Eye (tissue), 1 donor: ENCODE measurements at places on chromosomes 12 and 14.

GRCh38 chr12:52125476-52125900 lies 46.0 kb downstream of the SMIM41 start:
- DNase-seq: peak; percentile 43

GRCh38 chr12:54932691-54933090 lies 51.9 kb downstream of the TESPA1 start:
- no peak for DNase-seq

DNA sequence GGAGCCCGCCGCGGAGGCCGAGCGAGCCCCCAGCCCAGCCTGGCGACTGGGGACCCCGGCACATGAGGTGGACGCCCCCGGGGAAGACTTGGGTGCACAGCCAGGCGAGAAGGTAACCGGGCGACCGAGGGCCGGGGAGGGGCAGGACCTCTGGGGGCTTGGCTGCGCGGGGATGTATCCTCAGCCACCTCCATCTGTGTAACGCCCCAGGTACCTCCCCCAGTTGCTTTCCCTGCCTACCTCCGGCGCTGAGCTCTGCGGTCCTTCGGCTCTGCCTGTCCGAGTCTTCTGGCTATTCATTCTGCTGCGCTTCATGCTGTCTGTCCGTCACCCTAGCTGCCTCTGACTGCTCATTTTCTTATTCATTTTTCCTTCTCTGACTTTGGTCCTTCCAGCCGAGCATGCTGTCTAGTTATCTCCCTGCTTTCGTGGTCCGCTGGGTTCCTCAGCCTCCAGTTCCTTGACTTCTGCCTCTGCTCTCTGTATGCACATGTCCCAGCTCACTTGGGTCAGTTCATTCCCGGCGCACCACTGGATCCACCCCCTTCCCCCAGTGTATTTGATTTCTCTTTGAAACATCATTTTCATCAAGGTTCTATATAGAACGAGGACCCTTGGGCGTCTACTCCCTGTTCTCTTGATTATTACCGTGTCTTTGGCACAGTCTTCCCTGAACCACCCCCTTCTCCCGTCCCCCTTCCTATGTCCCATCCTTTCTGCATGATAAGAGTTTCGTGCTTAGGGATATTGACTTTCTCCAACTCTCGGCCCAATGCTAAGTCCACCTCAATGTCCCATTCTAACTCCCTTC lies 612 bp downstream of the PHC1 start:
- peak; percentile 77 for DNase-seq

GRCh38 chr14:90567991-90568390 lies 171.2 kb downstream of the CALM1 start:
- DNase-seq: no peak

DNA sequence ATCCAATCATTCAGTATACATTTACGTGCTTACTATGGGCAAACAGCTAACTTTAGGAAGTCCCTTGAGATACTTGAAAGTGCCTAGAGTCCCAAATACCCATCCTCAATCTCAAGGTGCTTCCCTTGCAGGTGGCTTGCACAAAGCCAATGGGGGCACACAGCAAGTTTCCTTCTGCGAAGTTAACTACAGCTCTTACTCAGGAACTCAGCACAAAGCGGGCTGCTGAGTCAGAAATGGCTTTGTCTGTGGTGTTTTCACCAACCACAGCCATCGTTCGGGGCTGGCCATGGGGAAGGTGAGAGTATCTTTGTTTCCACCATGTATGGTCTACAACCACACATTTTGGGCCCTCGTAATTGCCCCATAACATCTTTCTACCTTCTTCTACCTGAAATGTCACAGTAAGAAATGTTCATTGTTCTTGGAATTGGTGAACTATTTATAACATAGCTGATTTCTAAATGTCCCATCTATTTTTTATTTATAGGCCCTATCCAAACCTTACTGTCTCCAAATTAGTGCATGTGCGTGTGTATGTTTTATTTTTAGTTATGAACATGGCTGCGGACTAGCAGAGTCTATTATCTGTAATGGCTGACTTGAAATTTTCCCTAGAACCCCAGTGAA lies 13.9 kb downstream of the MFAP5 start:
- no peak for DNase-seq

DNA sequence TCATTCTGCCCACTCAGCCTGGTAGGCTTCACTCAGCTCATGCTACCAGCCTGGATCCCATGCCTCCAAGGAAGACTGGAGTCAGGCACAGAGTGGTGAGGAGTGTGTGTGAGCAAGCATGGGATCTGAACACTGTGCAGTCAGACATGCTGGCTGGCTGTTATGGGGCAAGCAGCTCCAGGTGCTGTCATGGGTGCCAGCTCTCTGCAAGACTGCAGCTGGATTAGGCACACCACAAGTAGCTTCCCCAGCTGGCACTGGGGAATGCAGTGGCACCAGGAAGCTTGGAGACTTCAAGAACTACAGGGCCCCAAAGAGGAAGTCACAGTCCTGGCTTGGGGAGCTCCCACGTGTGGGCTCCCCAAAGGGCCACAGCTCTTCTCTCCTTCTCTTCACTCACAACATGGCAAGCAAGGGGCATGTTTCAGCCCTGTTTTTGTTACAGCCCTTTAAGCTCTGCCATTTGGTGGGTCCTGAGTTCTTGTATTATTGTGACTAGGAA lies 202.5 kb downstream of the VRK1 start:
- no peak for DNase-seq

DNA sequence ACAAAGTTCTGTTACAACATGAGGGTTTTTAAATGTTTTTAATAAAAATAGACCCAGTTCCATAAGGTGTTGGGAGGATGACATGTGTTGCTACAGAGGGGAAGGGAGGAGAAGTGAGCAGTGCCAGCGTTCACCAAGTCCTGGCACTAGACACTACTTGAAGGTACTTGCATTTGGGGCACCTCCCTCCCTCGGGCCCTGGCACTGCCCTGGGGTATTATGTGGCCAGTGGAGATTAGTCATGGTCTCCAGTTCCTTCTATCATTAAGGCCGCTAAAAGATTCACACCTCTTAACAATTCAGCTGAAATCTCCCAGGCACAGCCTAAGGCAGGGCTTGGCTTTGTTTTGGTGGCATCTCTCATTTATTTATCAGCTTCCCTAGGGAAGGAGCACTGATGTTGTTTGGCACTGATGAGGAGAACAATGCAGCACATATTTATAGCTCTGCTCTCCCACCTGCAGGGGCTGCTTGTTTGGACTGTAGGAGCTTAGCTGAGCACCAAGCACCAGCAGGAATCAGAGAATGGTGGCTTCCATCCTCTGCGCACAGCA lies 155.5 kb upstream of the NTF3 start:
- no peak for DNase-seq

DNA sequence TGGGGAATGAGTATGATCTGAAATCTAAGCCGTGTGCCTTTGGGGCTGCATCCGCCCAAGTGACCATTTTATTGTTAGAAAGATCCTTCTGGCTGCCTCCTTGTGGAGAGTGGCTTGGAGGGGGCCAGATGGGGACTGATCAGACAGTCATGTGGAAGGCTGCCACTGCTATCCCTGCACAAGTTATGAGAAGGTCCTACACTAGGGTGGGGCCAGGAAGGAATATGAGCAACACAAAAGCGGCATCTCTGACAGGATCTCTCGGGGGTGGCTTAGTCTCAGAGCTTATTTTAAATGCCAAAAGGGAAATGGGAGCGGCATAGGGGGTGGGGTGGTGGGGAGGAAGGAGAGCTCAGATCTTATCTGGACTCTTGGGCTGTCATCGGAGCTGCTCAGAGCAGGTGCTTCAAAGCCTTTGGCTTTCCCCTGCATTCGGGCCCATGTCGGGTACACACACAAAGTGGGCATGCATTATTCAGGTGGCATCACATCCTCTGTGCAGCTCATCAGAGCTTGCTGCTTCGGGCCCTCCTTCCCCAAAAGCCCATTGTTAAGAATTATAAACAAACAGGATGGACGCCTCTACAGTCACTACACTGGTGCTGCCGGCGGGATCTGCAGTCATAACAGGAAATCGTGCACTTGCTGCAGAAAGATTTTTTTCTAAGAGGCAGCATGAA lies 805.4 kb downstream of the VRK1 start:
- DNase-seq: no peak

- no peak for DNase-seq
Measured at GRCh38 chr14:29062466-29062865, 295.9 kb downstream of the FOXG1 start.

GRCh38 chr12:79415746-79416435 lies 274.9 kb downstream of the PAWR start:
- DNase-seq: no peak

DNA sequence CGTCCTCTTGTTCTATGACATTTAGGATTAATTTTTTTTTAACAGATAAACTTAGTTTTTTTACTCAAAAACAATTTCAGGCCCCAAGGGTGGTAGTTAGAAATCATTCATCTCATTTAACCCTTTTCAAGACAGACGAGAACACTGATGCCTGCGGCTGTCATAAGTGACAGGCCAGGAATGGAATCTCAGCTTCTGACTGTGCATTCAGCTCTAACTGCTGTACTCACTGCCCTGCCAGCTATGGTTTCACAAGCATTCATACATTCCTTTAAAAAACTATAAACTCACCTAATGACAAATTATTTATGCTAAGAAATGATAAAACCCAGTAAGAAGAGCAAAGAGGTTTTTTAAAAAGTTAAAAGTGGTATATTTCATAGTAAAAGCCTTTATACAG lies 8.8 kb downstream of the DENND5B start:
- DNase-seq: no peak

- no peak for DNase-seq
Measured at GRCh38 chr14:68285421-68286179, 466.0 kb downstream of the RAD51B start.

DNA sequence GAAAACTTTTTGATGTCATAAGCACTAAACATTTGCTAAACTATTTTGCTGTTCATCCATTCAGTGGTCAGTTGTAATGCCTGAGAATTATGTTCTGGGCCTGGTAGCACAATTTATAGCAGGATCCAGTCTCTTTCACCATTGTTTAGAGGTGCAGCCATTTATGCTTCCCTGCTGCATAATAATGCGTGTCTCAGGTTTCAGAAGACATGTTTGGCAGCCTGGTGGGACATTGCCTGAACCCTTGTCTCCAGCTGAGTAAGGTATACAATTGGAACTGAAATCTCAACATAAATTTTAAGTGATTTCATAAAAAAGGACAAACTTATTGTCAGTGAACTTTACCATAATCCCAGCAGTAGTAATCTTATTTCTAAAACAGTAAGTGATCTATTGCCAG lies 94.8 kb downstream of the POLR3B start:
- no peak for DNase-seq

DNA sequence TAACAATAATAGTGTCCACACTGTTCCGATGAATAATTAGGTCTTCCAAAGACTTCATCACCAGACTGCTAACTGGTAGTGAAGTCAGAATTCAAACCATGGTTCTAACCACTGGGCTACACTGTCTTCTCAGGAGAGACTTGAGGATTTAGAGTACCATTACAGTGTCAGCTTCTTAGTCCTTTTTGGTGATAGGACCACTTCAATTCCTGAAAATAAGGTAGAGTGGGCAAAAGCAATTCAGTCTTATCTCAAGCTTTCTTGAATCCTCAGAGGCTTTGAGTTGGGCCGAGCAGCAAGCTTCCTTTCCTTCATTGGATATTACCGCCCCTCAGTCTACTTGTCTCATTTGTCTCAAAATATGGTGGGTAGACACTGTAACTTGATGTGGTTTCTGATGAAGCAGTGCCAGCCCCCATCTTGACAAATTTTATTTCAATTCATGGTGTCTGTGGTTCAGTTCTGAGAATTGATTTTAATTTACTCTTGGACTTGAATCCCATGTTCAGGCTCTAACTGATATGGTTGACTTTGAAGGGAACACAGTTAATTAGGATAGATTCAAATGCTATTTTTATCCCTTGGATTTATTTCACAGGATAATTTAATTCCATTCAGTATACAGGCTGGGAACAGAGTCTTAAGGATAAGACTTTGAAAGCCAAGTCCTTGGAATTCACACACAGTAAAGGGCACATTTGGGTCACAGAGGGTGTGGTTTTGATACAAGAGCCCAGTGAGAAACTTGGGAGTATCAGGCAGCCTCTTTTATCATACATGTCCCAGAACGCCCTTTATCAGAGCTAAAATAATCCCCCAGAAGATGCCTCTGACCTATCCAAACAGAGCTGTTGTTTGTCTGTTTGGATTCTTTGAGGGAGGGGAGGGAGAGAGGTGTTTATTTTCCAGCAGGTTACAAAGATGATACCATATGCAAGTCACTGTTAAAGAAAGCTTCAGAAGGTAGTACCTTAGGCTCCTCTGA lies 167.3 kb downstream of the PRKCH start:
- DNase-seq: no peak

- peak; percentile 94 for DNase-seq
Measured at GRCh38 chr12:120713861-120714482, 3.7 kb downstream of the UNC119B start.

- no peak for DNase-seq
Measured at GRCh38 chr12:95413576-95413975, 60.4 kb upstream of the METAP2 start.

- DNase-seq: no peak
Measured at GRCh38 chr14:22502007-22502406, 87.0 kb downstream of the DAD1 start.

DNA sequence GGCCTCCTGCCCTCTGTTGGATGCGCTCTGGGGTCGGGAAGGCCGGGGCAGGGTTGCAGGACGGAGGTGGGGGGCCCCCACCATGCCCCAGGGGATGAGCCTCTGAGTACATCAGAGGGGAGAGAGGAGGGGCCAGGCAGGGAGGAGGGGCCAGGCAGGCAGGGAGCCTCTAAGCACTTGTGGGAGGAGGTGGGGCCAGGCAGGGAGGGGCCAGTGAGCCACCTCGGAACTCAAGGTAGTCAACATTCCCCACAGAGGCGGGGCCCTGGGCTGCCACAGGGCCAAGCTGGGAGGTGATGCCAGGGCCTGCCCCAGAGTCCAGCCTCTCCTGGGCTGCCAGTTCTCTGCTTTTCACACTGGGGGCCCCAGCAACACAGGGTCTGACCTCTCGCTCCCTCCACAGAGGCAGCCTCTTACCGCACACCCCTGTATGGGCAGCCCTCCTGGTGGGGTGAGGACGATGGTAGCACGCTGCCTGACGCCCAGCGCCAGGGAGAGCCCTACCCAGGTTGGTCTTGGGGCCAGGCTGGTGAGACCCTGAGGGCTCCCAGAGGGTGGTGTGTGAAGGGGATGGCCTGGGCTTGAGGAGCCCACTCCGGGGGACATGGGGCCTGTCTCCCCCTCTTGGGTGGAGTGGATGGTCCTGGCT lies 17.4 kb downstream of the CEP170B start:
- peak; percentile 17 for DNase-seq

- DNase-seq: peak; percentile 95
Measured at GRCh38 chr14:60506985-60507829, 1.7 kb upstream of the SIX6 start.

DNA sequence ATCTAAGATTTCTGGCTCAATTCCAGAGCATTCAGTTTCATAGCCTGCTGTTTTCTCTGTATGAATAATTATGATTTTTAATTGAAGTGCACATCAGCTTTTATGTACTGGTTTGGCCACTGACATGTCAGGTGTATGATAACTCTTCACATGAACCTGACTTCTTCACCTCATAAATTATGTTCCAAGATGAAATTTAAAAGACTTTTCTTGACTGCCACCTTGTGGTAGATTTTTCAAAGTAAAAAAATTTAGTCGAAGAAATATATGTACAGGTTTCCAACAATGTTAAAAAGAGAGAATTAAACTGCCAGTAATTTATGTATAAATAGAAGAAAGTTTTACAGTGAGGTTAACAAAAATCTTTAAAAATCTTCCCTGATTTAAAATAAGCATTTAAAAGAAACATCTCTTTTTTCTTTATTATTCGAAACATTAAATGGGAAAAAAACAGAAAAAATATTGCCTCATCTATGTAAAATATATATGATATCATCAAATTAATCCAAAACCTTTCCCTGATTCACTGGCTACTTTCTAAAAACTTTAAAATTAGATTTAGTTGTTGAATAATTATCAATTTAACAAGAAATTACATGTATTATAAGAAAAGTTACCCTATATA lies 124.9 kb upstream of the ATXN7L3B start:
- DNase-seq: peak; percentile 74

- DNase-seq: no peak
Measured at GRCh38 chr12:46233423-46233822, 35.4 kb downstream of the SLC38A1 start.
